Effector memory CD4-positive, alpha-beta T cell (primary cell): ENCODE measurements at places on chromosomes 7 and 10.

DNA sequence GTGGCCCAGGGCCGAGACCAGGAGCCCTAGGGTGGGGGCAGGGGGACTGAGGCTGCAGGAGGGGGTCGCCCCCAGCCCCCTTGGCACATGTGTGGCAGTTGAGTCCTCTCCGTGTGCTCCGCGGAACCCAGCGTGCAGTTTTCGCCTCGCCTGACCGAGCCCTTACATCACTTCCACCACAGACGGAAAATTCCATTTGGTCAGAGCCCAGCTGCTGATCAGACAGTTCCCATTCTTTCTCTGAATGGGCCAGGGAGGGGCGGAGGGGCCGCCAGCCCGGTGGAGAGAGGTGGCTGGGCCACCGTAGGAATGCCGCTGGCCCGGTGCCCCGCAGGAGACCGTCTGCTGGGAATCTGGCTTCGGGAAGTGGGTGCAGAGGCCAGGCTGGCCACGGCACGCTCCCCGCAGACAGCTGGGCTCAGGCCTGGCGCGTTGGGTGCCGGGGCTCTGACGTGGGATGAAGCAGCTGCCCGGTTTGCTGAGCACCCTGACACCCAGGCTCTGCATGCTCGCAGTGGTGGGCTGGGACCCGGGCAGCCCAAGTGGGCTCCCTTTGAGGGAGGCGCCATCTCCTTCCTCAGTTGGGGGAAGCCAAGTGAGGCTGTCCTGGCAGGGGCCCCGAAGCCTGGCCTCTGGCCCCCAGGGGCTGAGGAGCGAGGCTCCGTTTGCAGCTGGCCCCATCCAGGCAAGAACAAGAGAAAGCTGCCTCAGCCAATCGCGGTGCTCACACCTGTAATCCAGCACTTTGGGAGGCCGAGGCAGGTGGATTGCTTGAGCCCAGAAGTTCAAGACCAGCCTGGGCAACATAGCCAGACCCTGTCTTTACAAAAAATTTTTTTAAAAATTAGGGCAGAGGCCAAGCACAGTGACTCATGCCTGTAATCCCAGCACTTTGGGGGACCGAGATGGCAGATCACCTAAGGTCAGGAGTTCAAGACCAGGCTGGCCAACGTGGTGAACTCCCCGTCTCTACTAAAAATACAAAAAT, 9.9 kb downstream of the TTYH3 start:
- DNase-seq, result no peak

DNA sequence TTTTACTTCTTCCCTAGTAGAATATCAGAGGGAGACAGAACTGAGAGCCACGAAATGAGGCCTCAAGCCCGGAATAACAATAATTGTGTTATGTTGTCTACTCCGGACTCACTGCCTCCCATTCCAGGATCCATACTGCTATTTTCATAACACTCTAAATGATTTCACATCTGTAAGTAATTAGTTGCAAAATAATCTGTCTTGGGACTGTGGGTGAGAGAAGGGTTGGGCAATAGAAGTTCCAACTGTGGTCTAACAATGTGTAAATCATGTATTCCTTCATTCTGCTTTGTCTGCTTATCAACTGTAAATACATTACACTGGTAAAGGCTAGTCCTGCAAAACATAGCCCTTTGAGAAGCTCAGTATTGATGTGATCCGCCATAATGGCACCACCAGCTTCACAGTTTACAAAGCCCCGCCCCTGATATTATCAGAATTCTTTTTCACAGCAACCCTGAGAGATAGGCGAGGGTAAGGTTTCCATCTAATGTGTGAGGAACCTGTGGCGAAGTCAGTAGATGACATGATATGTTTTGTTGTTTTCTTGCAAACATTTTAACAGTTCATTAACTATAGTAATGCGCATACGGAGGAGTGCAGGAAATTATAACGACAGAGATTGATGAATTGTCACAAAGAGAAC, 265.7 kb upstream of the BMPER start:
- DNase-seq, result no peak

DNA sequence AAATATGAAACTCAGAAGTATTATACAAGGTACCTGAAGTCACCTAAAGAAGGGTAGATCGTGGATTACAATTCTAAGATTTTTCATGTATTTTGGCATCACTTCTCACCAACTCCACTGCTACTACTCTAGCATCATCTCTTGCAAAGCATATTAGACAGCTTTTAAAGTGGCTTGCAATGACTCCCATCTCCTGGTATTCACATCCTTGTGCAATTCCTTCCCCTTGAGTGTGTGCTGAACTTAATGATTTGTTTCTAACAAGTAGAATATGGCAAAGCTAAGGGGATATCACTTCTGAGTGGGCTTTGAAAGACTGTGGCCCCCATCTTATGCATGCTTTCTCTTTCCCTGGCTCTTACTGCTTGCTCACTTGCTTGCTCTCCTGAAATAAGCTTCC, 280.2 kb downstream of the SNX13 start:
- DNase-seq, result no peak

DNA sequence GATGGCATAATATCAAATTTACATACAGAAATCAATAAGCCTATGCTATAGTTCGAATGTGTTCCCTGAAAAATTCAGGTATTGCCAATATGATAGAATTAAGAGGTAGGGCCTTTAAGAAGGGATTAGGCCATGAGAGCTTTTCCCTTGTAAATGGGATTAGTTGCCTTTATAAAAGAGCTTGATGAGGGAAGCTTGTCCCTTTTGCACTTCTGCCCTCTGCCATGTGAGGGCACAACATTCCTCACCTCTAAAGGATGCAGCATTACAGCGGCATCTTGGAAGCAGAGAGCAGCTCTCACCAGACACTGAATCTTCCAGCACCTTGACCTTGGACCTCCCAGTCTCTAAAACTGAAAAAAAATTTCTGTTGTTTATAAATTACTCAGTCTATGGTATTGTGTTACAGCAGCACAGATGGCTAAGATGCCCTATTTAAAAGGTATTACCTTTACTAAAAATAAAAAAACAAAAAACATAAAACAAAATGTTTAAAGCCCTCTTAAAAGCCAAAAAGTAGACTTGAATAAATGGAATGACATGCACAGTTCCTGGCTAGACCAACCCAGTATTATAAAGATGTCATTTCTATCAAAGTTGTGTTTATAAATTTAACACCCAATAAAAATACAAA, 909.6 kb downstream of the REEP3 start:
- no peak for DNase-seq

DNA sequence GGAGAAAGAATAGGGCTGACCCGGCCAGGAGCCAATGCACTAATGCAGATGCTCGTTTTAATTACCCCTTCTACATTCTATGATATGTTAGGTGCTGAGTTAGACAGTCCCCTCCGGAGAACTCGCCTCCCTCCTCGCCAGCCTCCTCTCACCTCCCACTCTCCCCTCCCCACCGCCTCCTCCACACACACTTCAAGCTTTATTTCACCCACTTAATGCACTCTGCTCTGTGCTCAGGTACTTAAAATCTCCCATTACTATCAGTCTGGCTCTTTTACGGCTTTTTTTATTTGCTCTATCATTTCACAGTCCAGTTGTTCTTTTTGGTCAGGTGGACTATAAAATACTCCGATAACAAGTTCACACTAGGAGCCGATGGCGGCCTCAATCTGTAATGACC, 231.6 kb downstream of the TEX36 start:
- DNase-seq, result no peak

DNA sequence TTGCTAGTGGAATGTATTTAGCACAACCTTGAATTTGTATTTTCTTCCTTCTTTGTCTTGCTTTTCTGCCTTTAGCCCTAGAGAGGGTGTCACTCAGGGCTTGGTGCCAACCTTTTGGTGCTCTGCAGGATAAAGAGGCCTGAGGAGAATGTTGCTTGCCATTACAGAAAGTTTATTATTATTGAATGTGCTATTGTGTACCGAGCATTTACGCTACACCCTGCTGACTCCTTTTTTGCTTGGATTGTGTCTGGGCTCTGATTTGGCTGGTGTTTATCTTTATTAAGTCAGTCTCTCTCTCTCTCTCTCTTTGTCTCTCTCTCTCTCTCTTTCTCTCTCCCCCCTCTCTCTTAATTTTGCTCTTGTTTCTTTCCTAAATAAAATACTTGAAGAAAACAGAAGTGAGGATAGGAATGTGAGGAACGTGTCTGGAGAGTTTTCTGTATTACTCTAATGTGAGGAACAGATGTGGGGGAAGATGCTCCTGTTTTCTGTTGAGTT, 284.4 kb upstream of the PHYHIPL start:
- DNase-seq, result no peak

DNA sequence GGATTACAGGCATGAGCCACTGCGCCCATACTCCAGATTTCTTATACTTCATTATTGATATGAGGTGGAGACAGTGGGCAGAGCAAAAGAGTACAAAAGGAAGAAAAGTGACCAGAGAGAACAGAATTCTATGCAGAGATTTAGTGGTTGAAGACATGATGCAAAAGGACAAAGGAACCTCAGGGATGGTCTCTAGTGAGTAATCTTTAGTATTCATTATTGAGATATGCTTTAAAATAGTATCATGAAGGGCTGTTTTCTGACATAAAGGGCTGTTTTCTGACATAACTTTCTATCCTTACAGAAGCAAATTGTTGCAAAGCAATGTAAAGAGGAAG, 81.2 kb upstream of the OIT3 start:
- DNase-seq, result no peak

DNA sequence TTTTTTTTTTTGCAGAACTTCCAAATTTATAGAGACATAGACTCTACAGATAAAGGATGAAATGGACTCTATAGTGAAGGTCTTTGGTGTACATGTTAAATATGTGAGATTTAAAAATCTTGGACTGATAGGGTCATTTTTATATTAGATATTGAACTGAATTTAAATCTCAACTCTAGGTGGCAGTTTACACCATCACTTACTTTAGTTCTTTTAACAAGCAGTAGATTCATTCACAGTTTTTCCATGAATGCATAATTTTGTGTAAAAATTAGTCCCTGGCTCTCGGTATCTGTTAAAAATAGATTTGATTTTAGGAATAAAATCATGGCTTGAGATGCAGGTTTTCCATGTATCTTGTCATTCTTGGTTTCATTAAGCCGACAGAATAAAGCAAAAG, 31.1 kb upstream of the SNX13 start:
- no peak for DNase-seq

GRCh38 chr10:32084185-32084851, 28.1 kb upstream of the KIF5B start:
- DNase-seq, result no peak

DNA sequence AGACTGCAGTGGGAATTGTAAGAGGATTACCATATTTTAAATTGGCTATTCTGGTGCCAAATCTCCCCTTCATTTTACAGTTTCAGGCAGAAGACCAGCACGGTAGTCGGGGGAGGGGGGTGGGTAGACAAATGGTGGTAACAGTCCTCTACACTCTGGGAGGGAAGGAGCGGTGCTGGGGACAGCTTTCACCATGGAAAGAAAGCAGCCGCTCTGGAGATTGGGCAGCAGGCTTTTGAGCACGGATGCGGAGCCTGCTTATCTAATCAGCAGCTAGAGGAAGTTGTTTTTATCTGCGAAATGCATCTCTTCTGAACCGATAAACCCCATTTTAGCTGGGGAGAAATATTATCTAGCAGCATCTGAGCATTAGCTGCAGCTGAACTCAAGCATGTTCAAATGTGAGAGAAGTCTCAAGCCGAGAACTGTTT, 28.7 kb downstream of the IKZF1 start:
- DNase-seq, result no peak

DNA sequence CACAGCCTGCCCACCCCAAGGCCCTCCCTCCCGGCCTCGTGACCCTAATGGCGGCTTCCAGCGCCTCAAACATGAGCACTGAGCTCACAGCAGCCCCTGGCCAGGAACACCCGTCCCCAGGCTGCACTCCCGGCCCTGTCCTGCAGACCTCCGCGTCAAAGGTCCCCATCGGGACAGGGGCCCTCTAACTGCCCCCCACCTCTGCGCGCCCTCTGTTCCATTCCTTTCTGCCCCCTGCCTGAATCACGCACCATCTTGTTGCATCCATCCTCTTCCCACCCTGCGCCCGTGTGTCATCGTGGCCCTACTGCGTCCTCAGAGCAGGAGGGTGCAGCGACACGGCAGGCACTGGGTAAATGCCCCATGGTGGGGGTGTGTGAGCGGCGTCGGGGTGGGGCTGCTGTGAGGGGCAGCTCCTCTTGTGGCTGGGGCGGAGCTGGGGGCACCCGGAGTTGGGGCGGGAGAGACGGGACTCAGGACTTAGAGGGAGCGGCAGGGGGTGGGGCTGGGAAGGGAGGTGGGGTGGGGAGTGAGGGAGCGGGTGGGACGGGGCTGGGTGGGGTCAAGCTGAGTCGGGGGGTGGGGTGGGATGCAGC, 13.4 kb downstream of the SLC29A4 start:
- no peak for DNase-seq

DNA sequence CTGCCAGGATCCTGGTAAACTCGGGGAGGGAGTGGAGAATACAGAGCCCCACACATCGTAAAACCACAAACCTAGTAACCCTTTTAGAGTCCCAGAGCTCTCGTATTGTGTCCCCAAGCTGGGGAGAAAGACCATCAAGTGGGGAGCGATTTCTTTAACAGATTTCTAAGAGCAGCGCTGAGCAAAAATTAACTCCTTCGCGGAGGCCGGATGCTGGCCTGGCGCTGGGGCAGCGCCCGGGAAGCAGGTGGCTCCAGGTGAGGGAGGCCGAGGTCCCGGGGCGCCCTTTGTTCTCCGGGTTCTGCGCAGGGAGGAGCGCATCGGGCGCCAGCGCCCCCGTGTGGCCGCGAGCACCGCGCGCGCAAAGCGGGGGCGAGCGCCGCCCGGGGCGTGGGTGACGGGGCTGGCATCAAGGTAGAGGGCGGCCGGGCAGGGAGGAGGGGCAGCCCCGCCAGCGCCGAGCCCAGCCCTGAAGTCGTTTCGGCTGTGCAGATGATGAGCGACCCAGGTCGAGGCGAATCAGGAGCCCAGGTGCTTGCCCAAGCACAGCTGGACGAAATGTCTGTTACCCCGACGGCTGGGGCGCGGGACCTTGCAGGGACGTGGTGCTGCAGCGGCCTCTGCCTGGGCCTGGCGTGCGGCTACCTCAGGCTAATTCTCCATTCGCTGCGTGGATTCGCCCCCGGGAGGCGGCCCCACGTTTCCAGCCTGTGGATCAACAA, 10.4 kb upstream of the FGFR2 start:
- no peak for DNase-seq

DNA sequence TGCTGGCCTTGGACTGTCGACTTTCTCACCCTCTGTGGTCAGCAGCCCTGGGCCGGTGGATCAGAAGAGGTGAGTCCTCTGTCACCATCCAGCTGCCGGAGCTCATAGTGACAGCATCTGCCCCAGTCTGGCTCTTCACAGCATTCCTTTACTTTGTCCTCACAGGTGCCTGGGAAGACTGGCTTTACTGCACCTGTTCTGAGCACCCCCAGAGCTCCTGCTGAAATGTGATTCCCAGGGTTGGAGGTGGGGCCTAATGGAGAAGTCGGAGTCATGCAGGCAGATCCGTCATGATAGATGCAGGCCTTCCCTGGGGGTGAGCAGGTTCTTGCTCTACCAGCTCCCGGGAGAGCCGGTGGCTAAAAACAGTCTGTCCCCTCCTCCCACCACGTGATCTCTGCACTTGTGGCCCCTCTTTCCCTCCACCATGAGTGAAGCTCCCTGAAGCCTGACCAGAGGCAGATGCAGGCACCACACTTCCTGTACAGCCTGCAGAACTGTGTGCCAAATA, 171.5 kb downstream of the ZMYND11 start:
- DNase-seq, result no peak
